ENCODE measurements at places on chromosomes 1 and 21.

DNA sequence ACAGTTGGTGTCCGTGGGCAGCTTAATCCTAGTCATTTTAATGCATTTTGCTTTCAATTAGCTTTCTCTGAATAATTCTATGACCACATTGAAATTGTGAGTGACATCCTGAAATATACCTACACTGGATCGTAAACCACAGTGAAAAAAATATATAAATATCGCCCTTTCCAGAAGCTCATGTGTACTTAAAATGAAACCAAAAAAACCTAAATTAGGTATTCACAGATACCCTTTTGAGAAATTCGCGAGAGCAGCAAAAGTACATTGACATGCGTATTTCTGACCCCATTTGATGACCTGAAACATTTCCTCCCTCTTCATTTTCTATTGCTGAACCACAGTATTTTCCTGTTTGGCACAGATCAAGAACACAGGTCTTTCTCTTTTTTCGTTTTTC, 253.8 kb downstream of the LTN1 start:
- DNase-seq = no peak

DNA sequence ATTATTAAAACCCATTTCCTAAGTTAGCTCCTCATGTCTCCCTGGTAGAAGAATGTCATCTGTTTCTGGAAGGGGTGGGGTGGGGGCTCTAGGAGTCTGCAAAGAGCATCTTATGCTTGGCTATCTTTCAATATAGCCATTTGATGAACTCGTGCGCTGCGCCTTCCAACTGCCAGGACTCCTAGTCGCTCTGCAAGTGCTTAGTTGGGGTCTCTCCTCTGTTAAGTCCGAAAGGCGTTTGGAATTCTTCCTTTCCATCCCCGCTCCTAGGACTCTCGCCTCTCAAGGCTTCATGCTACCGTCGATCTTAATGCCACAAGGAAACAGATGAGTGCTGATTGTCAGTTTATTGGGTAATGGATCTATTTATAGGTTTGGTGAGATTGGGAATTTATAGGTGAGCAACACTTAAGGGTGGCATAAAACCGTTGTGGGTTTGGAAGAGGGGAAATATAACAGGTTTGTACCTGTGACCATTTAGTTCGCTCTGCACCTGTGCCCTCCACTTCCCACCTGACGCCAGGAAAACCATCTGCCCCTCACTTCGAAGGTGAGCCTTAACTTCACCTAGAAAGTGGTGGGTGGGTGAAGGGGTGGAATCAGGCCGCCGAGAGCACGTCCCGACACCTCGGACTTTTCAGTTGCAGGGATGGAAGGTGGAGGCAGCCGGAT, 1.1 kb downstream of the KCNH1 start:
- no peak for DNase-seq

- DNase-seq = no peak
These were observed 207.4 kb downstream of the PDE4B start for GRCh38 chr1:66000033-66000637.

GRCh38 chr1:61046434-61046833, 35.9 kb upstream of the NFIA start:
- DNase-seq = no peak

- DNase-seq = no peak
These were observed 376.7 kb upstream of the ADGRL2 start for GRCh38 chr1:81424061-81424460.

GRCh38 chr1:119870917-119871596, 25.3 kb downstream of the ADAM30 start:
- DNase-seq = peak; percentile 66

DNA sequence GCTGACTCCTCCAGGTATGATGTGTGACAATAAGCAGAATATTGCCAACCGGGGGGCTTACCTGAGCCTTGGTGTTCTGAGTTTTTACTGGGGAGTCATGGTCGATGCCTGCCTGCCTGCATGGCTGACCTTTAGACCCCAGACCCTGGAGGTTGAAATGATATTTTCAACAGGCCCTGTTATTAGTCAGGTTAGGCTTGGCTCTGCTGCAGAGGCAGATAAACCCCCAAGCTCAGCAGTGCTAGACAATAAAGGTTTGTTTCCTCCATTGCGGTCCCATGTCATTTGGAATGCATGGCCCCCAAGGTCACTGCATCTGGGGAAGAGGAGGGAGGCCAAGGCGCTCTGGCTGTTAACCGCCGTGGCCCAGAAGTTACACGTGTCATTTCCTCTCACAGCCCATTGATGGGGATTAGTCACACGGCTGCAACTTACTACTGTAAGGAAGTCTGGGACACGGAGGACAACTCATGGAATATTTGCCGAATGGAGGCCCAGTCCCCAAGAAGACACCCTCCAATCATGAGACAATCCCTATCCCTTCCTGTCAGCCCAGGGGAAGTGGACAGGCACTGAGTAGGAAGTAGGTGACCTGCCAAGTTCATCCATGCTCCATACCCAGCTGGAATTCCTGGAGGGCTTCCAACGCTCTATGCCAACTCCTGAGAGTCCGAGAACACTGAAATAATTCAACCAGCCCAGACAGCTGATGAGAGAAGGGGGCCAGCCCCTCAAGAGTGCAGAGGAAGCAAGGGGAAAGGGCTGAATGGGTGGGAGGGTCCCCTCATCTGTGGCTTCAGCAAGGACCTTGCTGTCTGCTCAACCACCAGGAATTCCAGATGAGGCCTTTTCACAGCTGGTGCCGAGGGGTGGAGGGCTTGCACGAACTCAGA, 97.3 kb downstream of the TAS1R2 start:
- no peak for DNase-seq

DNA sequence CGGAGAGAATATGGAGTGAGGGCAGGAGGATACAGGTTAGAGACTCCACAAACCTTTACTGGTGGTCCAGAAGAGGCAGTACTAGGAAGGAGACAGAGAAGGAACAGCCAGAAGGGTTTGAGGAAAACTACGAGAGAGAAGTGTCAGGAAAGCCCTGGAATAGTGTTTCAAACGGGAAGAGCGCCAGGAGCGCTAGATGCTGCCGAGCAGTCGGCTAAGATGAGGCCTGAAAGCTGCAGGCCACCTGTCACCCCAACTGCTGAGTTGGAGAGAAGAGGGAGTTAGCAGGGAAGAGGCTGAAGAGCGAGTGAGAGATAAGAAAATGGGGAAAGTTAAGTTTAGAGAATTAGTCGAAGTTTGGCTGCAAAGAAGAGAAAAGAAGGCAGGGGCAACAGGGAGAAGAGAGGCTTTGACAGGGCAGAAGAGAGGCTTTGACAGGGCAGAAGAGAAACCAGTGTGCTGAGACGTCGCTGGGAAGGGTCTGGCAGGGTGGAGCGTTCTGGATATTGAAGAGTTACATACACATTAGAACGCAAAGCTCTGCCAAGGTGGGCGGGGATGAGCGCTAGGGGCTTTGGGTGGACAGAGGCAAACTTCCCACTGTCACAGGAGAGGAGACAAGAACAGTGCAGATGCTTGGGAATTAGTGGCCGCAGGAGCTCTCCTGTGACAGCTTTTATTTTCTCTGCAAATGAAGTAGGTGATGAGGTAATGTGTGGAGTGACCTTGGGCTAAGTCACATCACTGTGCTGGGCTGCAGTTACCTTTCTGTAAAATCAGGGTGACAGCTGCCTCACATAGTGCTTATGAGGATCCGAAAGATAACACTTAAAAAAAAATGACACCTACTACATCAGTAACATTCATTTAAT, 31.2 kb downstream of the PCSK9 start:
- DNase-seq = no peak

GRCh38 chr1:24928689-24929397, 1.2 kb downstream of the RUNX3 start:
- no peak for DNase-seq

GRCh38 chr1:77461691-77462090, 179.9 kb downstream of the AK5 start:
- DNase-seq = no peak

DNA sequence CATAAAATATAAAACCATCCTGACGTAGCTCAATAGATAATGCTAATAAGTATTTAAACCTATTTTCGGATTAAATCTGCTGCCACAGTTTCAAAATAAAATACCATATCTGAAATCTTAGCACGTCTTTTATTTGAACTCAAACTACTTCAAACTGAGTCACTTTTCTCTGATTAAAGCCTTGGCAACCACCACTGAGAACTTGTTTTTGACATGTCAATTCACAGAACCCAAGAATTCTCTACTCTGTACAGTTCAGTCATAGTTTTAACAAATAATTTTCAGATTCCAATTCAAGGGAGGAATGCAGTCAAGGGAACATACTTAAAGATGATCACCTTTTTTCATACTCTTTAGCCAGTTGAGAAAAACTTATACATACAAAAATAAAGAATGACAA, 643.2 kb downstream of the KCNT2 start:
- no peak for DNase-seq

All from hematopoietic multipotent progenitor cell treated with erythropoietin and hydrocortisone succinate and interleukin-3 and kit ligand, for 17 days (in vitro differentiated cells).